NCI-H1436 treated with DMSO at 0.1 percent for 48 hours (cell line): ENCODE measurements at places on chromosomes 3 and 15.

GRCh38 chr15:89368566-89369223 is 34.1 kb upstream of the POLG start:
- DNase-seq = no peak

GRCh38 chr3:146626403-146627122 is 21.4 kb upstream of the PLSCR5 start:
- no peak for DNase-seq

DNA sequence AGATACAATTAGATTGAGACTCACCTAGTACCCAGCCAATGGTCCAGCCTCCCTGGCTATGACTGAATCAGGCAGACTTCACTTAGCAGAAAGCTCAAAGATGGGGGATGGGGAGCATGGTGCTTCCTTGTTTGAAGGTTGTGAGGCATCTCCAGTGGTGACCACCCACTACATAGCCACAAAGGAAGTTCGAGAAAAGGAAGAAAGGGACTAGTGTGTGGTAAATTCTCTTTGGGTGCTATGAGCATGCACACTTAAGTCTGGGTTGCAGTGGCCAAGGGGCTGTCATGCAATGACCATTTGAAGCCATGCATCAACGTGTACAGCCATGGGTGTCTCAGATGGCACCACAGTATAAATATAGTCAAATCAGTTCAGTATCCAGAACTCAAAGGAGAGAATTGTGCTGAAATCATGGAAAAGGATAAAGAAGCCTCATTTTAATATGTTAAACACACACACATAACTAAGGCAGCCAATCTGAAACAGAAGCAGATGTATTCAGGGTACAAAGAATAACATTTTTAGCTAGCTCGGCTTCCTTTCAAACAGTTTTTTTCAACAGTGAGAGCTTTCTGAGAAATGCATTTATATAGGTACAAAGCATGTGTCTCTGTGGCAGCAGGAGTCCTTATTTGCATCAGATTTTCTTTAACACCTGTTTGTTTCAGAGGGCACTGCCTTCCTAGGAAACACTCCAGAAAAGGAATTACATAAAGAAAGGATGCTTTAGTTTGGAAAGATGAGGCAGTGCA is 275.5 kb downstream of the GAP43 start:
- no peak for DNase-seq

DNA sequence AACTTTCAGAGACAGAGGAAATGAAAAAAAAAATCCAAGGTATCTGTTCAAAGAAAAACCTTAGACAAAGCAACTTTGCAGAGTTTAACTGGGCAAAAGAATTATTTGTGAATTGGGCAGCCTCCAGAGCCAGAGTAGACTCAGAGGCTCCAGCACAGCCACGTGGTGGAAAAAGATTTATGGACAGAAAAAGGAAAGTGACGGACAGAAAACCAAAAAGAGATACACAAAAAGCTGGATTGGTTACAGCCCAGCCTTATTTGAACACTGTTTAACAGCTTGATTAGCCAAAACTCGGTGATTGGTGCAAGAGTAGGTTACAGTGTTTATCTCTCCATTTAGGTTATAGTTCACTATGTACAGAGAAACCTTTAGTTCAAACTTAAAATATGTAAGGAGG is 23.7 kb upstream of the GPD1L start:
- DNase-seq = no peak

GRCh38 chr3:131217296-131217741 is 164.3 kb upstream of the NUDT16 start:
- no peak for DNase-seq

- DNase-seq = no peak
These were observed 150.2 kb downstream of the GSK3B start for GRCh38 chr3:119944091-119944490.

DNA sequence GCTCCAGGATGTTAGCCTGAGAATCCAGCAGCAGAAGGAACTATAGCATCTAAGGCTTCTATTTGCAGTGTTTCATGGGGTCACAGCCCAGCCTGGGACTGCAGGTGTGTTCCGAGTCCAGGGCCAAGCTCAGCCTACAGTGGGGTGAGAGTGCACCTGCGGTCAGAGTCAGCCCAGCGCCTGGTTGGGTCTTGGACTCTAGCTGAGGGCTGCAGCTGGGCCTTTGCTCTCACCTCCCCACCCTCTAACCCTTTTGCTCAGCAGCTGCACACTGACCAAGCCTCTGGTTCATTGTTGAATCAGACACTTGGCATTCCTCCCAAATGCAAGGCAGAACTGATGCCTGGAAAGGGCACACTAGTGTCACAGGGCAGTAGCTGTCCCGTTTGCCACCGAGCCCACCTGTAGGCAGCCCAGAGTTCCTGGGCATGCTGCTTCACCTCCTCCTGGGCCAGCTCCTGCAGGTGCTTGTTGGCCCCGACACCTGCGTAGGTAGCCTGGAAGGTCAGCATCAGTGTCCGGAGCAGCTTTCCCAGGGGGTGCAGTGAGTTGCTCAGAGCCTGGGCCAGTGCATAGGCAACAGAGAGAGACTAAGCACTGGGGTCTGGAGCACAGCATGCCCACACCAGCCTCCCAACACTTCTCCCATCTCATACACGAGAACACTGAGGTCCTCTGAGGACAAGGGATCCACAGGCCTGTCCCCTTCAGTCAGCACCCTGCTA is 17.5 kb downstream of the ALS2CL start:
- DNase-seq = no peak

DNA sequence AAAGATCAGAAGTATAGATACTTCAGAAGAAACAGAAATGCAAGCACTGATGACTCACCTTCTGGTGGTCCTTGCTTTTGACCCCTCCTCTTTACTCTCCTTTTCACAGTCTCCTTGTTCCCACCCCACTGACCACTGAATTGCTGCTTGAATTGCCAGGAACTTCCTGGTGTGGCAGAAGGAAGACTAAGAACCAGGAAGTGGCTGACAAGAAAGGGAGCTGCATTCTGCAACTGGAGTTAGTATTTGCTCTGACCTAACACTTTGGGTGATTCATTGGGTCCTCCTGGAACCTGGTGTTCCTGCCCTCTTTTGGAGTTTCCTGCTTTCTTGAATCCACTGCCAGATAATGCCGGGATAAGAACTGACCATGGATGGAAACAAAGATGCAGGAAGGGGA is 23.0 kb downstream of the KY start:
- DNase-seq = no peak

DNA sequence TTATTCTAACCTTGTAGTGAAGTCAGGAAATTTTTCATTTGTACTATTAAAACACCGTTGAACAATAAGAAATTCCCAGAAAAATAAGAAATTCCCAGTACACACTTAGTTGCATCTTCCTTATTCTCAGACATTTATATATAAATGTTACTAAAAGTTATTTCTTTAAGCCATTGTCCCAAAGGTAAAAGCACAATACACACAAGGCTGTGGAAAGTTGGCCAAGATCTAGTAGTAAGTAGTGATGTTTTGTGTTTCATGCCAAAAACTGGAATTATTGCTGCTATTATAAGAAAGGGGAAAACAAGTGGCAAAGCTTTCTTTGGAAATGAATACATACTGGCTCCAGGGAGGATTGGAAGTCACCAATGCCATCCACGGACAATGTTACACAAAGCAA is 802.5 kb upstream of the DPPA4 start:
- DNase-seq = no peak

GRCh38 chr3:185176750-185177359 is 24.0 kb upstream of the C3orf70 start:
- DNase-seq = no peak

DNA sequence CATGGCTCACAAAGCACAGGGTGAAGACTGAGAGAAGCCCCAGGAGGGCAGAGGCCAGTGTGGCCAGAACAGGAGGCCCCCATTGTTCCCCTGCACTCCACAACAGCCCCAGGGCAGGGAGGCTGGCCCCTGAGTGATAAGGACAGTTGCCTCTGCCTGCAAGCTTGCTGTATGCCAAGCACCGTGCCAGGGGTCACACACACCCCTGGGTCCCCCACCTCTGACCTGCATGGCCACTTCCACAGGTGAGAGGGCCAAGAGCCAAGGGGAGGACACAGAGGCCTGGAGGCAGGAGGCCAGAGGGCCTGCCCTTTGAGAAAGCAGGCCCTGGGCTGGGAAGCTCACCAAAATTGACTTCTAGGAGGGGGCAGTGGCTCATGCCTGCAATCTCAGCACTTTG is 23.7 kb downstream of the ATRIP start:
- no peak for DNase-seq

DNA sequence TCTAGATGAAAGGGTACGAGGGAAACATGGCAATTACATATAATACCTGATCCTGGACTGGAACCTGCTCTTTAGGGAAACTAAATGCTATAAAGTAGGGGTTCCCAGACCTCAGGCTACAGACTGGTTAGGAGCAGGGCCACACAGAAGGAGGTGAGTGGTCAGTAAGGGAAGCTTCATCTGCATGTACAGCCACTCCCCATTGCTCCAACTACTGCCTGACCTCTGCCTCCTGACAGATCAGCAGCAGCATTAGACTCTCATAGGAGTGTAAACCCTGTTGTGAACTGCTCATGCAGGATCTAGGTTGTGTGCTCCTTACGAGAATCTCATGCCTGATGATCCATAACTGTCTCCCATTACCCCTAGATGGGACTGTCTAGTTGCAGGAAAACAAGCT is 78.9 kb upstream of the PSMD6 start:
- no peak for DNase-seq

GRCh38 chr3:174538151-174538550 is 321.0 kb upstream of the NAALADL2 start:
- DNase-seq = no peak

GRCh38 chr3:71288269-71288930 is 295.1 kb downstream of the FOXP1 start:
- no peak for DNase-seq

DNA sequence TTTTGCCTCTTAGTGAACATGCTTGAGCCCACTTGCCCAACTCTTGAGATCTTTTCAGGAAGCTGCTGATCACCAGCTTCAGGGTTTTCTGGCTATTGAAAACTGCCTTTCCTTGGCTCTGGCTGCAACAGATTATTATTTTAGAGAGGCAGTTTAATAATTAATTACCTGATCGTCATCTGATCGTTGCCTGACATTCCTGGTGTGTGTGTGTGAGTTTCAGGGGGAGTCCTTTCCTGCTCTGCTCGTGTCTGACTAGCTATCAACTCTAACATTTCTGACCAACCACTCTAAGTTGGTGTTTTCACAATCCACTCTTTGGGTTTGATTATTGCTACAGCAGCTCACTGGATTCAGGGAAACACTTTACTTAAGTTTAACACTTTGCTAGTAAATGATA is 84.3 kb upstream of the SPATA16 start:
- DNase-seq = no peak

- no peak for DNase-seq
These were observed 33.6 kb downstream of the ABTB1 start for GRCh38 chr3:127706312-127706711.
